ENCODE measurements at places on chromosomes 7 and 10. TPM values are rescaled to one million over a fixed set of nuclear protein-coding genes. Genes with fewer than 3 reads are reported as not detected.

GRCh38 chr7:31007634-31008033 is 43.9 kb downstream of the GHRHR start:
- no peak for DNase-seq

DNA sequence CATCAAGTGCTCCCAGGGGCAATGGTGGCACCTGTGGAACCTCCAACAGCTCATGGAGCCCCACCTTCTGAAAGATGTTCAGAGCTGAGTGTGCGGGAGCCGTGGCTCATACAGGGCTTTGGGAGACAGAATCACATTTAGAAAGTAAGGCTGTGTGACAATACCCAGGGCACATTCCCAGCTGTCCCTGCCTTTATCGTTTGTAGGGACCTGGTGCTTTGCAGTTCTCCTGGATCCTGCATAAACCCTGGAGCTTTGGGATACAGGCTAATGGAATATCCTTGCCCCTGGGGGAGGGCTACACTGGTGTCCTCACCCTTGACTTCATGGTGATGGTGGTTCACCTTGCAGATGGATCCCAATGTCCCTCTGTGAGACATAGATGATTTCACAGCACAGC is 134.8 kb upstream of the LAMB4 start:
- DNase-seq, result no peak

- no peak for DNase-seq
Measured at GRCh38 chr10:59753267-59753666, at the start of gene MRLN. Gene MRLN, minus strand, starts transcription at chr10:59753455.

GRCh38 chr7:154987571-154987970 is 15.4 kb downstream of the PAXIP1 start:
- DNase-seq, result no peak

- DNase-seq, result peak; percentile 41
Measured at GRCh38 chr10:126075009-126075408, 178.6 kb downstream of the FANK1 start.

Gene WDFY4
- total RNA-seq, result 0.87 TPM

Gene REEP3
- total RNA-seq, result 38.1 TPM

Gene SAP25
- not detected for total RNA-seq
